ENCODE measurements at places on chromosomes 4 and X. TPM values are rescaled to one million over a fixed set of nuclear protein-coding genes. Genes with fewer than 3 reads are reported as not detected.

DNA sequence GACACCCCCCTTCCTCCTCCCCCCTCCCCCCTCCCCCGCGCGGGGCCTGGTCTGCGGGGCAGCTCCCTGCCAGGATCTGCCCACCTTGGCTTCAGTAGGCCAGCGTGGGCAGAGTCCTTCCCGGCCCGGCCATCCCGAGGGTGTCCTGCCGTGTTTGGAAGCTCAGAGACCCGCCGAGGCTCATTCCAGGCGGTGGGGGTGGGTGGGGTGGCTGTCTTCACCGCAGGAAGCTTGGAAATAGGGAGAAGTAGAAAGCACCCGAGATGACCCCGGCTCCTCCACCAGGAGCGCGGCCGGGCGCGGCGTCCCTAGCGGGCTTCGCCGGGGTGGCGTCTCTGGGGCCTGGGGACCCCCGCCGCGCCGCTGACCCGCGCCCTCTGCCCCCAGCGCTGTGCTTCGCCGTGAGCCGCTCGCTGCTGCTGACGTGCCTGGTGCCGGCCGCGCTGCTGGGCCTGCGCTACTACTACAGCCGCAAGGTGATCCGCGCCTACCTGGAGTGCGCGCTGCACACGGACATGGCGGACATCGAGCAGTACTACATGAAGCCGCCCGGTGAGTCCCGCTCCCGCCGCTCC, 1.6 kb downstream of the NAT8L start:
- DNase-seq, result no peak

- no peak for DNase-seq
Measured at GRCh38 chr4:85512446-85513205, 37.7 kb downstream of the ARHGAP24 start.

- no peak for DNase-seq
Measured at GRCh38 chrX:96449191-96449590, 235.5 kb upstream of the DIAPH2 start.

Gene FGFBP2
- total RNA-seq, result 2.6 TPM

Gene MTTP
- 2.0 TPM for total RNA-seq

Measured in cardiac septum (tissue), 1 donor.